Sciatic nerve (tissue), 2 donors: ENCODE measurements at places on chromosomes 1 and 21. TPM values are rescaled to one million over a fixed set of nuclear protein-coding genes. Genes with fewer than 3 reads are reported as not detected.

DNA sequence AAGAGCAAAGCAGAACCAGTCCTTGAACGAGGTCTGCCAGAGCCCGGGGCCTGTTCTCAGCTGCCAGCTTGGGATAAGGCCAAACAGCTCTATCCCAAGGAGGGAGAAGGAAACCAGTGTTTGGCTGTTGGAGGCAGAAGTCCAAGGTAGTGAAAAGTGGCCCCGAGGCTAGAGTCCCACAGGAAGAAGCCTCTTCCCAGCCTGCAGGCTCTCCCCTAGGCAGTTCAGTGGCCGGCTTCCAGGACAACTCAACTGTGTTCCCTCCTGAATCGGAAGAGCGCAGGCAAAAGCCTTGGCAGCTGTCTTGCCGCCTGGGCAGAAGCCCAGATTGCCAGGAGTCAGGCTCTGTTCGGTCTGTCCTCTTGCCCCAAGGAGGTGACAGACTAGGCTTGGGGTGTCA lies 19.3 kb downstream of the QSOX1 start:
- peak; percentile 69 for DNase-seq

- DNase-seq, result no peak
Measured at GRCh38 chr1:212966616-212967015, 16.3 kb downstream of the VASH2 start.

GRCh38 chr1:23168079-23168444 lies 594 bp downstream of the LUZP1 start:
- DNase-seq, result peak; percentile 62

DNA sequence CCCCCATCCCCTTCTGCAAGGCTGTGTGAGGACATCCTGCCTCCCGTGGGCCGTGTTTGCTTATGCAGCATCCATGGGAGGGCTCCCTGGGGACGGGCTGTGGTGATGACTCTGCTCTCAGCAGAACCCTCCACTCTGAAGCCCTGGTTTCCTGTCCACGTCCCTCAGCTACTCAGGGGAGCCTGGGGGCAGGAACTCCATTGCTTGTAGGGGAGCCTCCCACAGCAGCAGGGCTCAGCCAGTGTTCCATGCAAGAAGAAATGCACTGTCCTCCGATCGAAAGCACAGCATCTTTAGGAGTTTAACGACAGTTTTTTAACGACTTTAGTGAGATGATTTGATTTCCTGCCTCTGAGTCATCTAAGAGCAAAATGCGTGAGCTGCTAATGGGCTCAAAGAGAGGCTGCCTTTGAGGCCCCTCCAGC lies 8.3 kb upstream of the KCNAB2 start:
- DNase-seq, result no peak

The IL10RB gene
- 25.5 TPM for total RNA-seq

The GJB3 gene
- total RNA-seq, result 1.3 TPM

- DNase-seq, result no peak
Measured at GRCh38 chr1:50970509-50970887, 453 bp downstream of the CDKN2C start.

GRCh38 chr1:3026581-3027391 lies 5.5 kb downstream of the ACTRT2 start:
- DNase-seq, result no peak

The THEM5 gene
- total RNA-seq, result not detected

The C1orf56 gene
- 5.6 TPM for total RNA-seq

- peak; percentile 80 for DNase-seq
Measured at GRCh38 chr1:246782120-246782900, 58.1 kb downstream of the SCCPDH start.

DNA sequence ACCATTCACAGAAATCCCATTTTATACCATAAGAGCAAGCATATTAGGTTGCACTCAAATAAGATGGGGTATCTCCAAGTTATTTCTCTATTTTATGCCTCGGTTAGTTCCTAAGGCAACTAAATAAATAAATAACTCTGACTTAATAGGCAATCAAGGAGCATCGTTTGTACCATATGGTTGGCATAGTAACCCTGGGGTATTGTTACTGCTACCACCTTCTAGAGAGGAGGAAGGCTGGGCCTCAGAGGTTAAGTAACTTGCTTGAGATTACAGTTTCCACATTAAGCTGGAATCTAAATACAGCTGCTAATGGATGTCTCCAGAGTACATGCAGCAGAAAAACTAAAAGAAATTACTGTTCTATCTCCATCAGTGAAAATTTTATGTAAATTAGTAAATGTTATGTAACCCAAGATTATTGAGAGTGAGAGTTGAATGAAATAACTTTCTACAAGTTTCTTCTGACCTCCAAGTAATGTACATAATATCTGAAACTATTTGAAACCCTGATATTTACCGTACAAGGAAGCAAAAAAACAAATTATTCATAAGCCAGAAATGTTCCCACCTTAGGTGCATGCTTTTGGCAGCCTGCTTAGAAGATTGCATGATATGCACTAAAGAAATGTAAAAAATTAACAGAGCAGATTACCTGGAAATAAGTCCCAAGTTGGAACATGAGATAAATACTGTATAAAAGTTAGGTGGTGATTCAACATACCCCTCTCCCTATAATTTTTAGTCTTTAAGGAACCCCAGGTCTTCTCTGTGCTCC lies 127.0 kb downstream of the CRB1 start:
- no peak for DNase-seq

DNA sequence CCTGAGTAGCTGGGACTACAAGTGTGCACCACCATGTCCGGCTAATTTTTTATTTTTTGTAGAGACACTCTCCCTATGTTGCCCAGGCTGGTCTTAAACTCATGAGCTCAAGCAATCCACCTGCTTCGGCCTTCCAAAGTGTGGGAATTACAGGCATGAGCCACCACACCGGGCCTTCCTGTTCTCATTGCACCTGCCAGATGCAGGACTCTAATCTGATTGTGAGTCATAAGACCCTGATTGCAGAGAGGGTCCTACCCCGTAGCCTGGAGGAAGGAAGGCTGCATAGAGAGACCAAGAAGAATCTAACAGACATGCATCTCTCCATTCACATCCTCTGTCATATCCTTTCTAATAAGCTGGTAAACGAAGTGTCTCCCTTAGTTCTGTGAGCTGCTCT lies 19.5 kb upstream of the CGN start:
- DNase-seq, result no peak

DNA sequence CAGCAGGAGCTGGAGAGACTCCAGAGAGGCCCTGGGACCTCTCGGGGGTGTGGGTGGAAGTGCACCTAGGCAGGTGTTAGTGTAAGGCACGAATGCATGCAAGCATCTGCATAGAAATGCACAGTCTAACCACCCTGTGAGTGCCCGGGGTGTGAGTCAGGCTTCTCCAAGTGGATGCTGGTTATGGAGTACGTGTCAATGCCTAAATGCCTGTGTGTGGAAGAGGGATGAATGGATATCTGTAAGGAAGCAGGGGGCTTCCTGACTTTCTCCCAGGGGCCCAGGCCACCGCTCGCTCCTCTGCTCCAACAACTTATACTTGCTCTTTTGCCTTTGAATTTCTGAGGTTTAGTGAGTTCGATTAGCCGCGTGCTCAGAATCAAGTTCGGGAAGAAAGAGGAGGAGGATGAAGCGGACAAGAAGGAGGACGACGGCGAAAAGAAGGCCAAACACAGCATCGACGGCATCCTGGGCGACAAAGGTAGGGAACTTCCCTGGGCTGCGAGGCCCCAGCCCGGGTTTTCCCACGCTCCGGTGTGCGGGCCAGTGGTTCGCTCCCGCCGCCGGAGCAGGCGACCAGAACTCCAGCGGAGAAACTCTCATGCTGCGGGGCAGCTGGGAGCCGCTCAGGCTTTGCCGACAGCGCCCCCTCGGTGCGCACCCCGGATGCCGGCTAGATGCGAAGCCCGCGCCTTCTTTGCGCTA lies 5.4 kb downstream of the PAX7 start:
- DNase-seq, result no peak

DNA sequence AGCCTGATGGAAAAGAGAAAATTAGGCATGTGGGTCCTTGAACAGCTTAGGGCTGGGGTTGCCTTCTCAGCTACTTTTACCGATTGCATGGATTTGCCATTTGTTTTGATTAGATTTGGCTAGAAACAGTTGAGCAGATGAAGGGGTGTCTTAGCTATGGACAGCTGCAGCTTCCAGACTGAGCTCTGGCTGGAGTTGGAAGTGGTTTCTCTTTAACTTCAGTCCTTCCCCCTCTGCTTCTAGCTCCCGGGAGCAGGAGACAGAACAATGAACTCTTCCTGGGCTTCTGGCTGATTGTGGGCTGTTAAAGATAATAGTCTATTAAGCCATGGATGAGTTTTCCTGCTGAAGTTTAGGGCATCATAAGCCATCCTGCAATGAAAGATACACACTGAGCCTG lies 50.7 kb downstream of the UBE2T start:
- no peak for DNase-seq

GRCh38 chr1:53573931-53574330 lies 114.7 kb downstream of the DMRTB1 start:
- peak; percentile 25 for DNase-seq

DNA sequence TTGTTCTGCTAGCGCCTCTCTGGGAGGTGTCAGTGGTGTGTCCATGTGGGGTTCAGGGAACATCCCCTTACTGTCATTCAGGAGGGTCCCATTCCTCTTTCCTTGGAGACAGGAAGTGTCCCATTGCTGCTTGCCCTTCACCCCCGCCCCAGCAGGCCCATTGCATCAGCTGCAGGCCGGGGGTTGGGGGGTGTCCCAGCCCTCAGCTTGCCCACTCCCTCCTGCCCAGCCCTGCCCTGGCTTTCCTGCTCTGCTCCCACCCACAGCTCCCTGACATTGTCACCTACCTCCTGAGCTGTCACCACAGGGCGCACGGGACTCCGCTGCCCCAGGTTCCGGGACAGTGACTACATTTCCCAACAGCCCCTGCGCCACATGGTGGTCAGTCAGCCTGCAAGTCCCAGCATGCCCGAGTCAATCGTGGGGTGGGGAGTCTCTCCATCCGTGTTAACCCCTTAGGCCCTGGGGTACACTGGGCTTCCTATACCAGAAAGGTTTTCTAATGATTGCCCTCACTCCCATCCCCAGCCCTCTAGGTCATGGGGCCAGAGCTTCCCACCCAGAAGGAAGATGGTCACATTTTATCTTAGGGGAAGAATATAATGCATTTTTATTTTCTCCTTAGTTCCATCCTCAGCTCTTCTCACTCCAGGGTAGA lies at the start of gene INPP5B:
TSS of gene INPP5B (minus strand) at position 351 of the 658 bp plus-strand sequence. CDS start 745 bp downstream, outside the sequence.
- DNase-seq, result peak; percentile 91

DNA sequence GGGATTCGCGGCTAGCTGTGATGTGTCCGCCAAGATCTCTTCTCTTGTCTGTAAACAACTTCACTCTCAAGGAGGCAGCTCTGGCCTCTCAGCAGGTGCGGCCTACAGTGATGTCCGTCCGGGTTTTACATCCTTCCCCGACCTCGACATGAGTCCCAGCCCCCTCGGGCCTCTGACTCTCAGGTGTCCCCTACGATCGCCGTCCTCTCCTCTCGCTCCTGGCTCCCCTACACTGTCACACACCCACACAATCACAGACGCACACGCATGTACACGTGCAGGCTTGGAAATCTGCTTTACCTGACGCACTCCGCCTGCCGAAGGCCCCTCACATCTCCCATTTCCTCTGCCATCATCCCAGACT lies 797 bp upstream of the RSPH1 start:
- DNase-seq, result peak; percentile 65

The FBXO2 gene
- 24.7 TPM for total RNA-seq
